ENCODE measurements at places on chromosomes 7 and 10. TPM values are rescaled to one million over a fixed set of nuclear protein-coding genes. Genes with fewer than 3 reads are reported as not detected.

SAMD8 gene
- polyA plus RNA-seq, result 12.1 TPM

POLL gene
- polyA plus RNA-seq, result 33.1 TPM

STYXL1 gene
- polyA plus RNA-seq, result 54.1 TPM

SLC26A3 gene
- polyA plus RNA-seq, result 0.19 TPM

ODAD2 gene
- polyA plus RNA-seq, result 1.2 TPM

All from right renal cortex interstitium (tissue), 3 donors.